Glomerular endothelial cell (primary cell): ENCODE measurements at places on chromosomes 7 and 10. TPM values are rescaled to one million over a fixed set of nuclear protein-coding genes. Genes with fewer than 3 reads are reported as not detected.

The LLCFC1 gene
- total RNA-seq = not detected in 2 replicates

The CAMK2B gene
- 0.05 and 0.29 TPM in 2 replicates for total RNA-seq

The LFNG gene
- total RNA-seq = 14.8 and 21.7 TPM in 2 replicates

The WASL gene
- 24.9 and 25.6 TPM in 2 replicates for total RNA-seq

The OR2A1 gene
- not detected in 2 replicates for total RNA-seq

The SFXN2 gene
- total RNA-seq = 2.7 and 6.0 TPM in 2 replicates

The ACBD7 gene
- total RNA-seq = 1.4 TPM in 1 of 2 replicates, not detected in the other
